Lower leg skin (tissue), 4 donors: ENCODE measurements at places on chromosomes 11 and 22.

- DNase-seq: no peak
Measured at GRCh38 chr22:33639588-33640254, 280.6 kb downstream of the LARGE1 start.

- peak; percentile 79 for DNase-seq
Measured at GRCh38 chr22:19873960-19874306, 19.3 kb upstream of the GNB1L start.

DNA sequence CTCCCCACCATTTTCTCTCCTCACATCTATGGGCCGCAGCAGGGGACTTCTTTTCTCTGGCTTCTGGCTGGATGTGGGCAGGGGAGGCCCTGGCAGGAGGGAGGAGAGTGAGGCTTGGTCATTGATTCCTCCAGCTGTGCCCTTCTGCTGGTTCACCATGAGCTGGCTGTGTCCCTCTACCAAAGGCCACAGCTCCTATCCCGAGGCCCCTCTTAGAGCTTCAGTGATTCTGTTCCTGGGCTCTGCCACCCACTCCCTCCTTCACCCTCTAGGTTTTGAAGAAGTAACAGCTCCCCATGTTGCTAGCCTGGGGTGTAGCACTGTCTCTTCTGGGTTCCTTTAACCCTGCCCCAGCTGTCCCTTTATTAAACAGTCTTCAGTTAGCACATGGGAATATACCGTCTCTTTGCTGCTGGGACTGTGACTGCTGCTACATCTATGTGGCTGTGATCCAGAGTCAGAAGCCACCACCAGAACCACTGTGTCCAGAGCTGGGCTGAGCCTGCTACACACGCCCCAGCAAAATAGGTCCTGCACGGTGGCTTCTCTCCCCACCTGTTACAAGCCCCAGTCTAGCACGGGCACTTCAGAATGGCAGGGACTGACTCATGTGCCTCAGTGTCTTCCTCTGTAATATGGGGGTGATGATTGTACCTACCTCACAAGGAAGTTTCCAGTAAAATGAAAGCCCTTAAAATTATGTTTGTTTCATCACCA is 578 bp upstream of the PARVG start:
- no peak for DNase-seq

GRCh38 chr11:114154271-114155047 is 94.9 kb downstream of the ZBTB16 start:
- no peak for DNase-seq

DNA sequence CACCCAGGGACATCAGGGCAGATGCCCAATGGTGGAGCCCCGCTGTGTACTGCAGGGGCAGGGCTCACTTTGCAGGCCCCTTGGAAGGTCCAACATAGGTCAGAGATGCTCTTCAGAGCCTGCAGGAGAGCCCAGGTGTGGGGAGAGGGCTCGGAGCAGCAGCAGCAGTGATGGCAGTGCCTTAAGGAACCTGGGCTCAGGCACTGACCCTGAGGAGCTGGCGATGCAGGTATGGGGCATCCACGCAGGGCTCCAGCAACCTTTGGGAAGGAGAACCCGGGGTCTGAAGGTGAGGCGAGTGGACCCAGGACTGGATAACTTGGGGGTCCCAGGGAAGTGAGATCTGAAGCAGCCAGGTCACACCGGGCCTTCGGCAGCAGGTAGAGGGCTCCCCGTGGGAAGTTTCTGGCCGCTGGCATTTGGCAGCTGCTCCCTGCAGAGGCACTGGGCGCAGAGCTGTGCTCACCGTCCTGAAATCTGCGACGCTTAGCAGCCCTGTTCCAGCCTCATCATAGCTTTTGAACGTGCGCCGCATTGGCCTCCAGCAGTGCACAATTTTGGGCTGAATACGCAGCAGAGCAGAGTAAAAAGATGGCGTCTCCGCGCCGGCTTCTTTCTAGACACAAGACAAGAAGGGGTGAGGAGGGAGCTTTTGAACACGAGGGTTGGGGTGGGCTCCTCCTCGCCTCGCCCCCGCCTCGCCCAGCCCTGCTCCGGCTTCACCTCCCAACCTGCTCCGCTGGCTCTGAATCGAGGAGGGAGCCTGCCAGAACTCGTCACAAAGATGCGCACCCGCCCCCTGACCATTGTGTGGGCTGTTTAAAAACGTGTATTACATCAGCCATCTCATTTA is 118.8 kb downstream of the MPPED1 start:
- no peak for DNase-seq

DNA sequence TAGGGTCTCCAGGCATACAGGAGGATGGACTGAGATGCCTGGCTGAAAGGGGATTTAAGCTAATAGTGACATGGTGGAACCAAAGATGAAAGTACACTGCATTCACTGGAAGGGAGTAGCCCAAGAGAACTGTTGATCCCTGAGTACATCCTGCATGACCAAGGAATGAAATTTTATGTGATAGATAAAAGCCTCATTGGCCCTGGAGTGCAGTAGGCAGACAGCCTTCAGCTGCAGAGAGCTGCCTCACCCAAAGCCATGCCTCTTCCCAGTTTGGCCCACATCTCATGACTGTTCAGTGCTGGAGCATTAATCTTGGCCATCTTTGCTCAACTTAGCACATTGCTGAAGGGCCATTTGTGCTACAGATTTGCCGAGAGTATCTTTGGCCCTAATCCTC is 8.0 kb downstream of the KDM4E start:
- DNase-seq: no peak

GRCh38 chr11:129701706-129702105 is 113.9 kb upstream of the TMEM45B start:
- peak; percentile 81 for DNase-seq

DNA sequence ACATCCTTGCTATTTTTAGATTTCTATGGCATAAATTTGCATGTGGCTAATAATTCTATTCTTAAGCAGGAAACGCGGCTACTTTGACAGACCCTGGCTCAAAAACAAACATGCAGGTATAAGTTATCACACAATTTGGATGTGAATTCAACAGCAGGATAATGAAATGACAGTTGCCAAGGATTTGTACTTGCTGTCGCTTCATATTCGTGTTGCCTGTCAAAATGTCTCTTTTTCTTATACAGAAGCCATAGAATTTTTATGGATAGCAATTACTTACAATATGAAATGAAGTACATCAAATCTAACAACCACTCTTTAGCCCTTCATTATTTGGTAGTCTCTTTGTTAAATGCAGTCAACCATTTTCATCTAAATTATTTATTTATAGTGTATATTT is 46.4 kb downstream of the DCDC1 start:
- DNase-seq: no peak

DNA sequence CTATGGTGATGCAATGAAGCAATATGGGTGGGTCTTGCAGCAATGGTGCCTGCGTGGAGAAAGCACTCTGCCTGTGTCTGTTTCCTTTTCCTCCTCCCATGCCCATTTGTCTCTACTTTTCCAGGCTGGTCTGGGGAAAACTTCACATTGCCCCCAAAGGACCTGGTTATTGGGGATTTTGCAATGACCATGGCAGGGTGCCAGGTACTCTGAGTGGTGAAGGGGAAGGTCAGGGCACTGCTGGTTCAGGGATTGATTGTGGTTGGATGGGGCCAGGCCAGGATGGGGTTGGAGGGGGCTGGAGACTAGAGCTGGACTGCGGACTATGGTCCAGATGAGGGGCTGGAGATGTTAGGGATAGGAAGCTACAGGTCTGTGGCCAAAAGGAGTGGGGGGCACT is 92.1 kb downstream of the INSC start:
- no peak for DNase-seq

DNA sequence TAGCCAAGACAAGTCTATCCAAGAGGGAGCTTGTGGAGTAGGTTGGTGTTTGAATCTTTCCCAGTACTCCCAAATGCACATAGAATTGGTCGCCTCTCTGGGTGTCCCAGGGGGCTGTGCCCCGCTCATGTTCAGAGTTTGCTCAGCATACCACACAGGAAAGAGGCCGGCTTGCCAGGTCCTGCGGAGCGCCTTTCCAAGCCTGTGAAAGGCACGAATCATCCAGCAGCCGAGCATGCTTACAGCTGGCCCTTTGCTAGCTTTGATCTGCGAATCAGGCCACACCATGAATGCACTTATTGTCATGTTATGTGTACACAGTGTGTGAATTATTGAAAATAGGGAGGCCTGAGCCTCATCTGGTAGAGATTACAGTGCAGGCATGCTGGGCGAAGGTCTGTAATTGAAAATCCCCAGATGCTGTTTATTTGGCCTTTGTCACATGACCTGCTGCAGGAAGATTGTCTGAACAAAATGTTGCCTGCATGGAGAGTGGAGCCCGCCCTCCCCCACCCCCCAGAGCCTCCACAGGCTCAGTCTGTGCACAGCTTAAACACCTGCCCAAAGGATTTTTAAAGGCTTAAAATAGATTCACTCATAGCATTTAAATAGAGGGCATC is 163.3 kb upstream of the RASSF10 start:
- DNase-seq: no peak

DNA sequence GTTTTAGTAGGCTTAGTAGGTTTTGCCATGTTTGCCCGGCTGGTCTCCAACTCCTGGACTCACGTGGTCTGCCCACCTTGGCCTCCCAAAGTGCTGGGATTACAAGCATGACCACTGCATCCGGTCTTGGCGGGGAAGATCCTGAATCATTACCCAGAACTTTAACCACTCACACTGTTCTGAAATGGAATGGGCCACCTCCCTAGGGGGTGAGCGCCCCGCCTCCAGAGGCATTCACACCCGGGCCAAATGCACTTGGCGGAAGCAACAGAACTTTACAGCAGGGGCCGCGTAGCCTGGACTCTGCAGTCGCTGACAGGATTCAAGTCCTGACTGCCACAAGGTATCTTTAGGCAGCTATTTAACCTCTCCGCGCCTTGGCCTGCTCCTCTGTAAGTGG is 5.4 kb downstream of the CCDC86 start:
- no peak for DNase-seq

- DNase-seq: no peak
Measured at GRCh38 chr11:23542816-23543215, 682.5 kb upstream of the CCDC179 start.

DNA sequence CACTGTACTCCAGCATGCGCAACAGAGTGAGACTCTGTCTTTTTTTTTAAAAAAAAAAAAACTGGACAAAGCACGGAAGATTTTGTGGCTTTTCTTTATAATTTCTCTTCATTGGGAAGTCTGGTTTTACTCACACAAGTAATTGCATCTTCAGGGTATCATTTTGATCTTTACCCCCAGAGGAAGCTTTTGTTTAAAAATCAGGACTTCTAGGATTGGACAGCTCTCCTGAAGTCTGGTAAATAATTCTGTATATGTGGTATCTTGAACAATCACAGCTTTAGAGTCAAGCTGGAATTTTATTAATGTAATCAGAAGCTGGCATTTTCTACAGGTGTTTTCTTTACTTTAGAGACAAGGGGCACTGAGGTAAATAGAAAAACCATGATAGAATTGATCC is 208.1 kb upstream of the NARS2 start:
- DNase-seq: no peak

DNA sequence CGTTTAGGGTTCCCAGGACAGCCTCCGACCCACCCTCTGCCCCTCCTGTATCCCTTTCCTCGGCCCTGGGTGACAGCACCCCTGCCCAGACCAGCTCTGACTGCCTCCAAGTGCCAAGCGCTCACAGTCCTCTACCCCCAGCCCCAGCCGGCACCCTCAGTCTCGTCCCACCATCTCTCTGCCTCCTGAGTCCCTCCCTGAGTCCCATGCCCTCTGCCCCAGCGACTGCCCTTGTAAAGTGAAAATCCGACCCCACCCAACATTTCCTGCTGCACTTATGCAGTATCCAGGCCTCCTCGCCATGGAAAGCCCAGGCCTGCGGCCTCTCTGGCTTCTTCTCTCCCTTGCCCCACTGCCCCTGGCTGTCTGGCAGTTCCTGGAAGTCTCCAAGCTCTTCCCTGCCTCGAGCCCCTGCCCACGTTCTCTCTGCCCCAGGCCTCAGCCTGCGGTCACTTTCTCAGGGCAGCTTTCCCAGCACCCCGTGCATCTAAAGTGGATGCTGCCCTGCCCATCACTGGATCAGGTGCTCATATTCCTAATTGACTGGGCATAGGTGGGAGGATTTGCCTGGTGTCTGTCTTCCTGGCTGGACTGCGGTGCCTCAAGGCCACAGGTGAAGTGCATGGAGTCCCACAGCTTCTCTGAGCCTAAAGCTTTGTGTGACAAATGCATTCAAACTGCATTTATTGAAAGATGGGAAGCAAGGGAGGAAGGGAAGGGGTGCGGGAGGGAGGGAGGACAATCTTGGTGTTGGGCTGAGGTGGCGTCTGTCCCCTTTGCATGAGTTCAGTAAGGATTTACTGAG is 17.7 kb upstream of the IL2RB start:
- DNase-seq: no peak

DNA sequence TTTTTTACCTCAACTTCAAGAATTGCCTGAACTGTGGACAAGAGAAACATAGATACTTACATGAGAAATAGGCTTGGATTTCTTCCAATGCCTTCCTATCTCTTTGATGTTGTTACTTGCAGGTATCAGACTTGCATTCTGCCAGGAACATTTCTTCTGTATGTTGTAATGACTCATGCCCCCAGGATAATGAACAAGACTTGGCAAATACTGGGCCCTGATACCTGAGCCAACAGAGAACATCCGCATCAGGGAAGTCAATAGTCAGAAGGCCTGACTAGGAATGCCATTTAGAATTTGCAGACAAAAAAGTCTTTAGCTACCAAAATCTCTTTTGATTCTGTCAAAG is 273.7 kb upstream of the KIRREL3 start:
- no peak for DNase-seq

DNA sequence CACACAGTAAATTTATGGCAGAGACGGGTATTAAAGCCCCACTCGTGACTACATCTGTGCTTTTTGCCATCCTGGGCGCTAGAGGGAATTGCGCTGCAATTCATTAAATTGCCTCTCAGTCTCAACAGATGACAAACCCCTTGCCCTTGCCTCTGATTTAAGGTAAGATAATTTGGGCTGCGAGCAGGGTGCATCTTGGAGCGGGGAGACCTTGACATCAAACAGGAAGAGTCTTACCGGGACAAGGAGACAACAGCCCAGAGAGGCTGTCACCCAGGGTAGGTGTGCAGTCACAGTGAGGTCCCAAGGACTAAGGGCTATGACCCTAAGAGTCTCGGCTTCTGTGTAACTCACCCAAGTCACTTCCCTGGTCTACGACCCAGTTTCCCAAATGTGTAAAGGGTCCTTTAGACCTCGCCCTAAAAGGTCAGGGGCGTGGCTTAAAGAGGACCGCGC is 449 bp upstream of the TOM1 start:
- no peak for DNase-seq

GRCh38 chr11:33904102-33904501 is 12.2 kb upstream of the LMO2 start:
- DNase-seq: no peak

- DNase-seq: no peak
Measured at GRCh38 chr11:978781-979180, 53.1 kb downstream of the AP2A2 start.

GRCh38 chr11:69320326-69320725 is 26.4 kb downstream of the MYEOV start:
- DNase-seq: no peak
